ENCODE measurements at places on chromosomes 6 and 20.

- DNase-seq: no peak
These were observed 667.5 kb downstream of the UTRN start for GRCh38 chr6:144952456-144953240.

GRCh38 chr6:153623496-153623895 is 415.5 kb upstream of the OPRM1 start:
- no peak for DNase-seq

GRCh38 chr20:56368351-56369134 is 9.8 kb downstream of the FAM210B start:
- no peak for DNase-seq

- DNase-seq: no peak
These were observed 16.0 kb downstream of the LY86 start for GRCh38 chr6:6604566-6604965.

DNA sequence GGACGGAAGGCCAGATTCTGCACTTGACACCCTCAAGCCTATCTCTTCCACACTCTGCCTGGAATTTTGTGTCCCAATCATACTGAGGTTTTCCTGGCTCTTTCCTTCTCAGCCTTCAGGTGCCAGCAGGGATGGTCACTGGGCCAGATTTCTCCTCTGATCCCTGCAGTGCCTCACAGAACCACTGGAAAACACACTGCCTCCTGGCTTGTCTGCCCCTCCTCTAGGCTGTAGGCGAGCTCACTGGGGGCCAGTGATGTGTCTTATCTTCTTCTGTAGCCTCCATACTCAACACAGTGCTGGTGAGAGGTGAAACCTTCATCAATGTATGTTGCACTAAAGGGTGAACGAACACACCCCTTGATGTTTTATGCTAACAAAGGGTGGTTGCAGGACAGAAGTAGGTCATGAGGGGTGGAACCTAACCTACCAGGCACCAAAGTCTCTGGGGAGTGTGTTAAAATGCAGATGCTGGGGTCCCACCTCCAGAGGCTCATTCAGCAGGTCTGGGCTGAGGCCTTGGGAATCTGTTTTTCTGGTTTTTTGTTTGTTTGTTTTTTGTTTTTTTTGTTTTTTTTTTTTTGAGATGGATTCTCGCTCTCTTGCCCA is 80.3 kb downstream of the CDH26 start:
- DNase-seq: no peak

DNA sequence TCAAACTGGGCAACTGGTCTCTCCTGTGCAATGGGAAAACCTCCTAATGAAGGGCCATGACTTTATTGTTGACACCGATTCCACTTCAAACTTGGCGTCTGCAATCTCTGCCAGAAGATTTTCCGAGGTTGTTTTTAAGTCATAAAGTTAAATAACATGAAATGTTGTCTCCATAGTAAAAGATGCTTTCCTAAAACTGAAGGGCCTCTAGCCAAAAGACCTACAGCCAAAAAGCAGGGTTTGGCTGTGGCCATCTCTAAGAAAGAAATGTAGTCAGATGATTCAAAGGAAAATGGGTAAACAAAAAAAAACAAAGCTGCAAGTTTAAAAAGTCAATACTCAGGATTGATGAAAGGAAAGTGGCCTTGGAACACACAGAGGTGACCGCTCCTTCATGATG is 14.1 kb downstream of the CD93 start:
- DNase-seq: no peak

GRCh38 chr20:57000441-57000968 is 265.9 kb downstream of the BMP7 start:
- DNase-seq: no peak

GRCh38 chr20:49424536-49424935 is 57.9 kb downstream of the KCNB1 start:
- DNase-seq: no peak

DNA sequence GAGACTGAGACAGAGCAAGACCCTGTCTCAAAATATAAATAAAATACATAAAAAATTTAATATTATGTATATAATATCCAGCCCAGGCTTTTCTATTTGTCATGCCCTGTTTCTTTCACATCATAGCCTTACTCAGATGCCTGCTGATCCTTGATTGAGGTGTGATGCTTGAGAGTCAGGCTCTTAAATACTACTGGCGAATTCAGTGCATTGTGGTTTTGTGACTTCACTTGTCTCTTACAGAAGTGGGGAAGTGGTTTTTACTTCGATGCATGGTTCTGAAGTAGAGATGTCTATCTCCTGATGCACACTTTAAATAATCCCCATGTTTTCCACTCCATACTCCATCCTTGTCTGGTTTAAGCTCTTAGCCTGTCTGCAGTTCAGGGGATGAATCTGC is 29.1 kb downstream of the ASXL1 start:
- peak; percentile 78 for DNase-seq

DNA sequence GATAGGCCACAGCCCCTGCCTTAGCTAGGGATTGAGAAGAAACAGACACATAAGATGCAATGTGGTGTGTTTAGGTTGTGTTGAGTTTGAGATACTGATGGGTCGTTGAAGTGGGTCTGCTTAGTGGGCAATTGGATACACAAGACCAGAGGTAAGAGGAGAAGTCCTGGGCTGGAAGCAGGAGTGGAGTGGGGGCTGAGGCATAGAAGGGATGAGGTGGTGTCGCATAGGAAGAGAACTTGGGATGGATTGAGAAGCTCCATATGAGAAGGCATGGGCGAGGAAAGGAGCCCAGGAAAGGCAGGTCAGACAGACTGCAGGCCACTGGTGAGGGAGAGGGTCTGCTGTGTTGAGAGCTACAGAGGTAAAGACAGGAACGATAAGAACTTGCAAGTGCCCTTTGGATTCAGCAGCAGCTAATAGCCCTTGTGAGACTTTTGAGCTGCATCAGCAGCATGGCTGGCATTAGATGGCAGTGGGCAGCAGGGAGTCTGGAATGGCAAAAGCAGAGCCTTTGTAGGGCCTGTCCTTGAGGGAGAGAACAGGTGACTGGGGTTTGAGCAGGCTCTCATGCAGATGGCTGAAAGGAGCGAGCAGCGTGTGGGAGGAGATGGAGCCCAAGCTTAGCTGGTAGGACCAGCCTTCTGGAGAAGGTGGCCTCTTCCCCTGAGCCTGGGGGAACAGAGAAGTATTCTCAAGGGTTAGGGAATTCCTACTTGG is 33.2 kb downstream of the PLCG1 start:
- no peak for DNase-seq

DNA sequence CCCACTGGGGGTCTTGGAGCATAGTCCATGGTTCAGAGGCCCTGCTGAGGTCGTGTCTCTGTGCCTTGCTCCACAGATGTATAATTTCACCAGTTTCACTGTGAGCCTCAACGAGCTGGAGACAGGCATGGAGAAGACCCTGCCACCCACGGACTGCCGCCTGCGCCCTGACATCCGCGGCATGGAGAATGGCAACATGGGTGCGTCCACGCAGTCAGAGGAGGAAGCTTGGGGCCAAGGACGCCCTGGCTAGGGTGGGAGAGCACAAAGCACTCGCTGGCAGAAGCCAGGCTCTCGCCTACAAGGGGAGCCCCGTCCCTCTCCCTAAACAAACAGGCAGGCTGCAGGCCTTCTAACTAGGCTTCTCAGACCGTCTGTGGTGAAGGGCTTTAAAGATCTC is 13.7 kb upstream of the ADRM1 start:
- no peak for DNase-seq

GRCh38 chr6:98352348-98352747 is 482.0 kb upstream of the POU3F2 start:
- no peak for DNase-seq

GRCh38 chr20:50146214-50146613 is 7.3 kb downstream of the PEDS1 start:
- no peak for DNase-seq

GRCh38 chr6:131532580-131533039 is 40.4 kb upstream of the ARG1 start:
- DNase-seq: no peak

- no peak for DNase-seq
These were observed 267.1 kb downstream of the ERMARD start for GRCh38 chr6:170018422-170018935.

DNA sequence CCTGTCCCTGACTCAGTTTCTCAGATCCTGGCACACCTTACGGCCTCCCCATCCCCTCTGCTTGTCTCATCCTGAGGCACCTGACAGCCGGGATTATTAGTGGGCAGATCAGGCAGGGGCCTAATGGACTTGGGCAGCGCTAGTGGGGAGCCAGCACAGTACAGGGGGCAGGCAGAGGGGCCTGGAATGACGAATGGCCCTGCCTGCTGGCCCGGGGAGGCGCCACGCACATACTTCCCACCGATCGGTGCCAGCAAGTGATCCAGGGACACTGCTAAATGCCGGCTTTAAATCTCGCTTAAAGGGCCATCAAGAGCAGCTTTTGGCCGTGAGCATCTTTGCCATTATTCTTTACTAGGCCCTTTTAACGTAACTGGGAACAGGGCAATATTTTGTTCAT is 188.4 kb downstream of the DHX35 start:
- no peak for DNase-seq

All from hematopoietic multipotent progenitor cell treated with erythropoietin and hydrocortisone succinate and interleukin-3 and kit ligand, for 6 days (in vitro differentiated cells).